Germinal center (tissue), 1 donor: ENCODE measurements at places on chromosomes 2 and 18.

- no peak for DNase-seq
Measured at GRCh38 chr2:8857709-8858108, 20.3 kb upstream of the KIDINS220 start.

DNA sequence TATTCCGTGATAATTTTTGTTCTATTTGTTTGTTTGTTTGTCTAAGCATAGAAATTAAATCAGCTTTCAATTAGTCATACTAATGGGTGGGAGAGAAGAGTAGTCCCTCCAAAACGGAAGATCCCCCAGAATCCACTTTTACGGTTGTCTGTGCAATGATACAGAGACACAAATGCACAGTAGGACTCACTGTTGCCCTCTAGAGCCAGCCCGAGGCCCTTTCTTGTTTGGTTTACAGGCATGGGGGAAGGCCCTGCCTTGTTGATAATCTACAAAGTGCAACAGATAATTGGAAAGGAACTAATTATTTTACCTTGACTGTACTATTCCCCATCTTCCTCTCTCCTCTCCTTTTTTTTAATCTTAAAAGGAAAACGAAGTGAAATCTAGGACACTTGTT, 121.1 kb downstream of the ACOXL start:
- peak; percentile 38 for DNase-seq

DNA sequence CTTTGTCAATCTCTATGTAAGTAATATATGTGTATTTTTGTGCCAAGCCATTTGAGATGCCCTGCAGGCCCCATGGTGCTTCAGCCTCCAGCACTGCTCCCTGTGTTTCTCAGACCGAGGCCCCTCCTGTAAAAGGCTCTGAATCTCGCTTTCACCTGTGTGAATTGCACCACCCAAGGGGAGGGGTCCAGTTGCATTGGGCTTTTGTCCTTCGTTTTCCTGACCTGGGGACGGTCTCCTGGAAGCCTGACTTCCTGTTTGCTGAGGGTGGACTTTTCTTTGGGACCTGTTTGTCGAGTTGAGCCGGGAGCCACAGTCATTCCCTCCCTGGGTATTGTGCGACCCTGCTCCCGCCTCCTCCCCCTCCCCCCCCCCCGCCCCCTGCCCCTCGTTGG, 48.9 kb downstream of the AGAP1 start:
- DNase-seq: no peak

GRCh38 chr18:38900445-38900844, 1334.8 kb upstream of the CELF4 start:
- DNase-seq: no peak

DNA sequence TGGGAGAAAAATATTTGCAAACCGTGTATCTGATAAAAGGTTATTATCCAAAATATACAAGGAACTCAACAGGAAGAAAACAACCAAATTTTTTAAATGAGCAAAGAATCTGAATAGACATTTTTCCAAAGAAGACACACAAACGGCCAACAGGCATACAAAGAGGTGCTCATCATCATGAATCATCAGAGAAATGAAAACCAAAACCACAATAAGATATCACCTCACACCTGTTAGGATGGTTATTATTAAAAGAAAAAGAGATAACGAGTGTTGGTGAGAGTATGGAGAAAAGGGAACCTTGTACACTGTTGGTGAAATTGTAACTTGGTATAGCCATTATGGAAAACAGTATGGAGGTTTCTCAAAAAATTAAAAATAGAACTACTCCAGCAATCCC, 463.3 kb downstream of the IRS1 start:
- DNase-seq: no peak

DNA sequence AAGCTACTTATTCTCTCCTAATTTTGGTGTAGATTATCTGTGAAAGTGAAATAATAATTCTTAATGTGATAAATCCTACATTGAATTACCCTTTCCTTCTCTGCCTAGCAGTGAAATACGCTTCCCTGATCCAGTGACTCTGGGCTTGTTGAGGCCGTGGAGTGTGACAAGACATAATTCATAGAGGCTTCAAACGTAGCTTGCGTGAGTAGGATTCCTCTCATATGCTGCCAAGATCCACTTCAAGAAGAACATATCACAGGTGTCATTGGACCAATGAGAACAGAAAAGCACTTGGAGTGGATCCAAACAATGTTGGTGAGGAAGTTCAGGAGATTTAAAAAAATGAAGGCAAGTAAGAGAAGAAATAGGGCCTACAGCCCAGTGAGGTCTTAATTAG, 221.3 kb upstream of the TMEFF2 start:
- DNase-seq: no peak

DNA sequence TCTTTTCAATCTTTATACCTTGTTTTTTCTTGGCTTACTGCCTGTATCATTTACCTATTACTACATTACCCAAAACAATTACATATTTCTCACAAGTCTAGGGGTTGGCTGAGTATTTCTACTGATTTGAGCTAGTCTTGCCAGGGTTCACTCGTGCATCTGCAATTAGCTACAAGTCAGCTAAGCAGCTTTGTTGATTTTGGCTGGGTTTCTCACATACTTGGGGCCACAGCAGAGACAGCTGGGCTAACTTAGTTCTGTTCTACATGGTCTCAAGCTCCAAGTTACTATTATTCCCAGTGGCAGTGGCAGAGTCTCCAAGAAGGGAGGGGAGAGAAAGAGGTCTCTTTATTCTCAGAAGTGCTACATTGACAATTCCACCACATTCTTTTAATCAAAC, 54.7 kb upstream of the SP5 start:
- DNase-seq: no peak

DNA sequence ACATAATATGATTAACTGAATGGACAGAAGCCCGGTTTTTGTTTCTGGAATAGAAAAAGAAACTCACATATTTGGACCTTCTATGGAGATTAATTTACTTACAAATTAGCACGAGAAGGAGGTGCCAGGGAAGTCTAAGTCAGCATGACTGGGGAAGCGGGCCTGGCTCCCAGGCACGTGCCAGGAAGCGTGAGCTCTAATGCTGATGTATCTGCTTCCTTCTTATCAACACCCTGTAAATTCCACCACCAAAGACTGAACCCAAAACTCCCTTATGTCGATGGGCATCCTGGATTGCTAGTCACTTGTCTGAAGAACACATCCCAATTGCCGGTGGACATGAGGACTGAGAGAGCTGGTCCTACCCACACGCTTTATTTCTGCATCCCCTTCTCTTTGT, 134.5 kb downstream of the GALNT14 start:
- DNase-seq: no peak

- DNase-seq: no peak
Measured at GRCh38 chr2:150147889-150148683, 339.4 kb downstream of the RND3 start.

DNA sequence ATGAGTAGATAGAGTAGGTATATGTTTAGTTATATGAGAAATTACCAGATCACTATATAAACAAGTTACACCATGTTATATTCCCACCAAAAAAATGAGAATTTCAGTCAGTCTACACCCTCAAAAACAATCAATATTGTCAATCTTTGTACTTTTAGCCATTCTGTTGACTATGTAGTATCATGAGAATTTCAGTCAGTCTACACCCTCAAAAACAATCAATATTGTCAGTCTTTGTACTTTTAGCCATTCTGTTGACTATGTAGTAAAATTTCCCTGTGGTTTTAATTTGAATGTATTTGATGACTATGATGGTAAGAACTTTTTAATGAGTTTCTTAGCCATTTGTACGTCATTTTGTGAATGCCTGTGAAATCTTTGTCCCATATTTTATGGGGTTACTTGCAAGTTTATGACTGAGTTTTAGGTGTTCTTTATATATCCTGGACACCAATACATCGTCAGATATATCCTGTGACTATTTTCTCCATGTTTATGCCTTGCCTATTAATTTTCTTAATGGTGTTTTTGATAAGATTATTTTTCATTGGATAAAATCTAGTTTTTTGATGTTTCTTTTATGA, 528.4 kb upstream of the SPHKAP start:
- DNase-seq: no peak

- DNase-seq: no peak
Measured at GRCh38 chr2:23502096-23502495, 117.1 kb downstream of the KLHL29 start.

GRCh38 chr18:76495435-76496193, 572 bp upstream of the ZNF516 start:
- DNase-seq: peak; percentile 30

GRCh38 chr2:85886590-85886989, 2.2 kb downstream of the ST3GAL5 start:
- DNase-seq: no peak

GRCh38 chr2:4340536-4340935, 637.2 kb downstream of the DCDC2C start:
- no peak for DNase-seq

GRCh38 chr2:120552800-120553481, 182.7 kb upstream of the GLI2 start:
- DNase-seq: peak; percentile 42

DNA sequence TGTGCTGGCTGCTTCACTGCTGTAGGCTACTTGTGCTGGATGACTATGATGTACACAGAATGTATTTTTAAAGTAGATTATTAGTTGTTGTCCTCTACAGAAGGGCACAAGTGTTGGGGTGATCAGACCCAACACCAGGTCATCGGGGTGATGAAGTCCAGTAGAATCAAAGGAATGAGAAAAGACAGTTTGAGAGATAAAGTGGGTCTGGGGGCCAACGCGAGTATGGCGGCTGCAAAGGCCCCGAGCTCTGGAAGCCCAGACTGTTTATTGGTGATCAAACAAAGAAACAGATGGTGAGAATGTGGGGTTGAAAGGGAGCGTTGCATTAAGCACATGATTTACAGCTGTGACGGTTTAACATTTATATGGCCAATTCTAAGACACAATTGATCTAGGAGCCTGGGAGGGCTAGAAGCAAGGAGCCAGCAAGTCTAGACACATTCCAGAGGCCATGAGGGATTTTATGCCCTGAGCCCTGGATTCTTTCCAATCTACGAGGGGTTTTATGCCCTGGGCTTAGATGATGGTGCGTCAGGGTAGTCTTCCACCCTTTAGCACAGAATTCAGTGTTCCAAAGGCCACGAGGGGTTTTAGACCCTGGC, 153.5 kb downstream of the AGPS start:
- DNase-seq: no peak

DNA sequence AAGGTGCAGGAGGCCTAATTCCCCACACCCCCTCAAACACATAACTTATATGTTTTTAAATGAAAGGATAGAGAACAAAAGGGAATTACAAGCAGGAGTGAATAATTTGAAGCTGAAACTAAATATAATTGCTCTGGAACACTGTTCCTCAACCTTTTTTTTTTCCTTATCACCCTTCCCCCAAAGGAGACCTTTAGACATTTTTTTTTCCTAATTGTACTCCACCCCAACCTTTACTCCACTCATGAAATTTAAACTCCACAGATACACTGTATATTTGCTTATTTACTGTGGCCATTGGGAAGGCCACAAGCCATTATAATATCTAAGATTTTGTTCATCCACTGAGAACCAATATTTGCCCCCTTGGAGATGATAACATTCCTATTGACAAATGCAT, 45.4 kb upstream of the PELI1 start:
- no peak for DNase-seq

- no peak for DNase-seq
Measured at GRCh38 chr2:75573145-75573878, 12.6 kb upstream of the EVA1A start.

- DNase-seq: no peak
Measured at GRCh38 chr2:98552499-98553179, 55.7 kb downstream of the COA5 start.

GRCh38 chr2:240876475-240877251, 8.0 kb downstream of the AGXT start:
- DNase-seq: no peak

- DNase-seq: no peak
Measured at GRCh38 chr2:197668296-197668695, 7.1 kb downstream of the RFTN2 start.

- peak; percentile 45 for DNase-seq
Measured at GRCh38 chr2:218397820-218398436, 1.7 kb upstream of the CTDSP1 start.

- DNase-seq: peak; percentile 96
Measured at GRCh38 chr2:178450774-178451525, at the start of the genes PJVK and PRKRA. Gene PJVK, plus strand, starts transcription at chr2:178451378. Its CDS starts 2,032 bp downstream, at chr2:178453410. Gene PRKRA, minus strand, starts transcription at chr2:178451175. Its CDS starts 145 bp downstream, at chr2:178451030.

GRCh38 chr2:52964916-52965530, 802.6 kb upstream of the CHAC2 start:
- no peak for DNase-seq

DNA sequence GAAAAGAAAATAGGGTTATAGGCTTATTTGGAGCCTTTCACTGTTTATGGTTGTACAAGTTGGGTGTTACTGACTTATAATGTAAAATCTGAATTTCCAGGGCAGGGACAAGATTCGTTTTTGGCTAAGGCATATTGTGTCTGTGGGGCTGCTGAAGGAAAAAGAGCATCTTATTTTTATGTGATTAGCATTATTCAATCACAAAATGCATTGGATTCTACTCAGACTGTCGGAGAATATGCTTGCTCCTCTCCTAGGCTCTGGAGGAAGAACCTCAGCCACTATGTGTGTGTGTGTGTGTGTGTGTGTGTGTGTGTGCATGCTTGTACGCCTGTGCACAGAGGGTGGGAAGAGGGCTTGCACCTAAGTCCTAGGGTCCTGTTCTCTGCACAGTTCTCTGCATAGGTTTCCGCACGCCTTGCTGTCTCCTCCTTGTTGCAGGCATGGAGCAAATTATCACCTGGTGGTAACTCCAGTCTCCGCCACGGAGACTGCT, 44.3 kb downstream of the AGAP1 start:
- no peak for DNase-seq

DNA sequence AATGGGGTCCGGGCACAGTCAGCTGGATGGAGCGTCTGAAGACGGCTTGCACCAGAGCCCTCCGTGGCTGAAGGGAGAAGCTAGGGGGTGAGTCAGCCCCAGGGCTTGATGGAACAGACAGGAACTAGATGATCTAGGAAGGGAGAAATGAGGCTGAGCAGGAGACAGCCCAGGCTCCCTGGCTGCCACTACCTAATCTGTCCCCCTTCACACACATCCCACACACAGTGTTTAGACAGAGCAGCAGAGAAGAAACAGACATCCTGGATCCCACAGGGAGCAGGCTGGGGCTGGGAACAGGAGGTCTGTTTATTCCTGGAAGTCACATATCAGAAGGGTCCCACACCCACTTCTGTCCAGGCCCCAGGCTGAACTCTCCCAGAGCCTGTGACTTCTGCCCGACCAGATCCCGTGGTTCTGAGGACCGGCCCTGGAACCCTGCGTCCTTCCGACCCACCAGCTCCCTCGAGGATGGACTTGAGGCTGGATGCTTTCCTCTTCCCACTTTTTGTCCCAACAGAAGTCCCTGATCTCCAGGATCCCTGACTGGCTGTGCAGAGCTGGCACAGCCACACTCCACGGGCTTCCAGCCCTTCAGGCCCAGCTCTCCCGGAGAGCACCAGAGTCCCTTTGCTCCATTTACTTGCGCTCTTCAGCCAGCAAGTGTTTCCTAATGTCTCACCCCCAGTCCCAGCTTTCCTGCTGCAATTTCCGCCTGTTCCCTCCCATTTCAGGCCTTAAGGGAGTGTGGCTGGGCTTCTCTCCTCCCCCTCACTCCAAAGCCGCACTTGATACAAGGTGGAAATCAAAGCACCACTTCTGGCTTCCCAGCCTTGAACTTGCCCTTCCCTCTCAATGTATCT, 1.5 kb upstream of the GPBAR1 start:
- DNase-seq: no peak

- DNase-seq: no peak
Measured at GRCh38 chr2:1625281-1626001, 118.9 kb downstream of the PXDN start.

GRCh38 chr2:128486640-128487375, 168.1 kb upstream of the HS6ST1 start:
- DNase-seq: no peak
